T-helper 2 cell treated with Interferon-gamma antibody and Interleukin-4, amounts not matched to agents 5 μg/mL and 100 μg/mL, for 36 hours (primary cell): ENCODE measurements at places on chromosomes 5 and 9.

GRCh38 chr9:122340161-122340560 is 30.7 kb upstream of the PTGS1 start:
- no peak for DNase-seq

GRCh38 chr5:114857941-114858551 is 311.7 kb downstream of the TRIM36 start:
- no peak for DNase-seq

GRCh38 chr5:77011498-77011897 is 18.7 kb upstream of the AGGF1 start:
- DNase-seq, result no peak

DNA sequence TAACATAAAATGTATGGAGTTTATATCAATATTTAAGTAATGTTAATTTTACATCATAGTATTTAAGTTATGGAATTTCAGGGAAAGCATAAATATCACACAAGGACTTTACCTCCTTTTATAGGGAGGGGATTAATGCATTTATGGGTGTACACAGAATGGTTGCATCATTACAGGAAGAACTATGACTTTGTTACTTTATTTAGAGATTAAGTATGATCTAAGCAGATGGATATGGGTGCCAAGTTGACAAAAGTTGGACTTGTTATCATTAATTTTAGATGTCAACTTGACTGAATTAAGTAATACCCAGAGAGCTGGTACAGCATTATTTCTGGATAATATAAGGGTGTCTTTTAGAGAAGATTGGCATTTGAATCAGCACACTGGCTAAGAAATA is 160.5 kb upstream of the CDH10 start:
- DNase-seq, result no peak

DNA sequence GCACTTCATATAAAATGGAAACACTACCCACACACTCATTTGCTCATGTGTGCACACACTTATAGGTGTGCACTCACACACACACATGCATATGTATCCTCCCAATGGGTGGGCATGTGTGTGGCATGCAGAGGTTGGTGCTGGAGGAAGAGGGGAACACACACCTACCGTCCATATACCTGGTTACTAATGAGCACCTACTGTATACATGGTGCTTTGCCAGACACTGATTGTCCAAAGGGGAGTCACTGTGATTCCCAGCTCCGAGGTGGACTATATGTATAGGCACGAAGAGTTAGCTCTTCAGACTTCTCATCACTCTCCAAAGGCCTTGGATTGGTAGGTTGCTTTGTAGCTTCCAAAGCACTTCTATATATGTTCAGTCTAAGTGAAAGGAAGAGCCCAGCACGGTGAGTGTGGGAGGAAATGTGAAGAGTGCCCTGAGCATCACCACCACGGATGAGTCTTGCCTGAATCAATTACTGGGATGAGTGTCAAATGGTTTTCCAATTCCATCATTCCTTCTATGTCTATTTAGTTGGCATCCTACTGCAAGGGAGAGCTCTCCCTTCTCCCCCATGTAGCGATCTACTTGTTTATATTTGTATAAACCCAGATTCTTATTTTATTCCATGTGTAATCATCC is 12.6 kb upstream of the ERGIC1 start:
- no peak for DNase-seq

- no peak for DNase-seq
Measured at GRCh38 chr5:138467711-138468132, 2.4 kb downstream of the EGR1 start.

DNA sequence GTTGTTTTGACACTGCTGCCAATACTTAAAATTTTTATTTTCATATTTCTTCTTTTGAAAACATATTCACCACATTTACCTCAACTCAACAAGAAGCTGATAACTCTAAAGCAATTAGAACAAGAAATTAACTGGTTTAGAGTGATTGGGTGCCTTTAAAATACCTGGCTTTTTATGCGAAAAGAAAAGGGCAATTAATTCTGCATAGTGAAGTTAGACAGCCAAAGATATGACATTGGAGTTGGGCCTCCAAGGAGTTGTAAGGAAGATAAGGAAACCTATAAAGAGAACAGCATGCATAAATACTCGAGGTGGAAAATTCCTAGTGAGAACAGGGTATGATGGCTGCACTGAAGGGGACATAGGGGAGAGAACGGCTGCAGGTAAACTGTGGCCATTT is 9.6 kb downstream of the AK6 start:
- DNase-seq, result no peak

DNA sequence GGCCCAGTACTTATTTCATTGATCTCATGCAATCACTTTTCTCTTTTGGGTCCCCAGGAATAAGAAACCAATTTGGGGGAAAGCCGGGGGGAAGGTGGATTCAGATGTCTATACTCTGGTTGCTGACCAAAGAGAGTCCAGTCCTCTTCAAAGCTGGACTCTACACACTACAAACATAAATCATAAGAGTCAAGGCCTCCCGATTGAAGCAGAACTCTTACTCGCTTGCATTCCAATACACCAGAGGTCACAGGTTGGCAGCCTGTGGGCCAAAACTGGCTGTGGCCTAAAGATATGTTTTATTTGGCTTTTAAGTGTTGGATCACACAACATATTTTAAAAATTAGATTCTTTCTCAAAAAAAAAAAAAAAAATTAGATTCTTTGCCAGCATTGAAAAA is 311.4 kb upstream of the MSX2 start:
- no peak for DNase-seq

GRCh38 chr9:132169672-132170392 is 8.0 kb downstream of the NTNG2 start:
- DNase-seq, result peak; percentile 42

GRCh38 chr5:73922875-73923557 is 297.0 kb downstream of the ARHGEF28 start:
- DNase-seq, result no peak

DNA sequence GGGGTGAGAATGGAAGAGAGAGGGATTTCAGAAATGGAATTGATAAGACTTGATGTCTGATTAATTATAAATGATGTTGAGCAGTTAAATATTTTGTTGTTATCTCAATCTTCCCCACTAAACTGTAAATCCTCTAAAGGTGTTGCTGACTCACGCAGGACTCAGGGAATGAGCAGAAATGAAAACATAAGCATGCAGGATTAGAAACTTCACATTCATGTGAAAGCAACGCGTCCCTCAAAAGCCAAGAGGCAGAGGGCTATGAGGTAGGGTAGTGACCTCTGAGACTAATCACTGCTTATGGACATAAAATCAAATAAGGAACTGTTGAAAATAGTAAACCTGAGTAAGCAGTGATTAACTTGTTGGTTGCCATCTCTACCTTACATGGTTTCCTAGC is 21.1 kb downstream of the ADAMTSL1 start:
- no peak for DNase-seq

GRCh38 chr9:10048994-10049393 is 563.8 kb downstream of the PTPRD start:
- DNase-seq, result no peak

GRCh38 chr9:93809204-93809940 is 145.8 kb downstream of the BARX1 start:
- no peak for DNase-seq

DNA sequence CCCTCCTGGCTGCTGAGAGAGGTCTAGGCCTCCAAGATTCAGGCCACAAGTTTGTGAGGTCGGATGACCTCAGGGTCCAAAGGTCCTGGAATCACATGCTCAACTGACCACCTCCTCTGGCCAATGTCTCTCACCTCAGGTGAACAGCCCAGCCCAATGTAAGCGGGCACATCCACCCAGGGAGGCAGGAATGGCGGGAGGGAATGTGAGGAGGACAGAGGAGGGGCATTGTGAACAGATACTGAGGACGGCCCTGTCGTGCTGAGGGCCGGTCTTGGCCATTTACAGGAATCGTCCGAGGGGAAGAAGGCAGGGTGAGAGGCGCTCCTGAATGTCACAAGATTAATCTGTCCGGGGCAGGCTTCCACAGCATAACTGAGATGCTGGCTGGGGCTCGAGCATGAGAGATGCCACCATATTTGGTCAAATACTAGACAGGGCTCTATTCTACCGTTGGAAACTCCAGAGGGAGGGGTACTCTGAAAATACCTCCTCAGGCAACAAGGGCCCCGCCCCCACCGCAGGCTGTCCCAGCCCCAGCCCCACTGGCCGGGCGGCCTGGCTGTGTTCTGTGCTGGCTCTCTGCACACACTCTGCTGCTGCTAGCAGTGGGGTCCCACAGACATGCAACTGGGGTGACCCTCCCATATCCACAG is 1.5 kb upstream of the IL17B start:
- DNase-seq, result no peak

DNA sequence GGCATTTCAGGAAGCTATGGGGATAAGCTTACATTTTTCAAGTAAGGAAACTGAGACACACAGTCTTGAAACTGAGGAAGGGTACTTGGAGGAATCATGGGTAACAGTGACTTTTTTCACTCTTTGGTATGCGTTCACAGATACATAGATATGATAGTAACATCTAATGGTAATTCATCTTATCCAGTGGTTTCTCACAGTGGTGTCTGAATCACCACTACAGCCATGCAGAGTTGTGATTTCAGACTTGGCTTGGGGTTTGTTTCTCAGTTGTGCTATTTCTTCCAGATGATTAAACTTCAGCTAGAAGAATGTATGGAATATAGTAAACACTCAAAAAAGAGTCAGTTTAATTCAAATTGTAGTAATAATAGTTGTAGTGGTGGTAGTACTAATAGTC is 239.1 kb upstream of the NUDT12 start:
- DNase-seq, result no peak

DNA sequence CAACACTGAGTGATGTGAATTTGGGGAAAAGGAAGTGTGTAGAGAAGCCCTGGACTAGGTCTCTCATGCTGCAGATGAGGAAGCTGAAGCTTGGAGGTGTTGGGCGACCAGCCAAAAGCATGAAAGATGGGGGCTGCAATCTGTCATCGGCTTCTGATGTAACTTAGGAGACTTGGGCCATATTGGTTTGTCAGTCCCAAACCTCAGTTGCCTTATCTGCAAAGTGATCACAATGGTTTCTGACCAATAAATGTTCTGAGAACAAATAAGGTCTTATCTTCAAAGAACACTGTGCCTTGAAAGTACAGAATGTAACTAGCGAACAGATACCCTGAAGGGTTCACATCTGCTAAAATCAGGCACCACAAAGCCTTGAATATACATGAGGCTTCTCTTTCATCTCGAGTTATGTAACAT is 198.4 kb upstream of the NR3C1 start:
- DNase-seq, result no peak

GRCh38 chr5:132260714-132261551 is 3.4 kb downstream of the PDLIM4 start:
- peak; percentile 63 for DNase-seq
